ENCODE measurements at places on chromosomes 7 and 10. TPM values are rescaled to one million over a fixed set of nuclear protein-coding genes. Genes with fewer than 3 reads are reported as not detected.

Gene TBATA
- not detected for polyA plus RNA-seq

Gene SFRP5
- polyA plus RNA-seq: 48.9 TPM

Gene ZC3HAV1L
- 10.3 TPM for polyA plus RNA-seq

Gene OR2A42
- not detected for polyA plus RNA-seq

Gene STRA8
- not detected for polyA plus RNA-seq

Gene SFXN2
- polyA plus RNA-seq: 12.3 TPM

Gene PTF1A
- 0.28 TPM for polyA plus RNA-seq

Gene AGR3
- 65.1 TPM for polyA plus RNA-seq

Gene BPGM
- 25.7 TPM for polyA plus RNA-seq

Gene TRIM74
- 0.74 TPM for polyA plus RNA-seq

Gene CFTR
- polyA plus RNA-seq: 28.4 TPM

Gene OR9A4
- not detected for polyA plus RNA-seq

Gene UNCX
- not detected for polyA plus RNA-seq

Gene UBE3C
- polyA plus RNA-seq: 19.4 TPM

Gene USP6NL
- polyA plus RNA-seq: 14.9 TPM

Gene SLC26A5
- 0.28 TPM for polyA plus RNA-seq

Gene CCL26
- polyA plus RNA-seq: 8.7 TPM

Gene CNTNAP2
- 7.5 TPM for polyA plus RNA-seq

Gene TRUB1
- polyA plus RNA-seq: 12.3 TPM

Data from hepatocyte (in vitro differentiated cells).